Fibroblast of skin of left quadriceps (primary cell): ENCODE measurements at places on chromosomes 12 and 14.
A peak's percentile ranks its signal among the peaks of the same experiment; 100 is the strongest.

- DNase-seq, result no peak
Observed at GRCh38 chr12:115240251-115240650, 556.3 kb upstream of the TBX3 start.

- no peak for DNase-seq
Observed at GRCh38 chr12:32110417-32110816, 3.8 kb downstream of the BICD1 start.

- no peak for DNase-seq
Observed at GRCh38 chr12:42094277-42094676, 50.4 kb downstream of the GXYLT1 start.

- DNase-seq, result no peak
Observed at GRCh38 chr14:99317231-99318090, 45.5 kb upstream of the BCL11B start.

DNA sequence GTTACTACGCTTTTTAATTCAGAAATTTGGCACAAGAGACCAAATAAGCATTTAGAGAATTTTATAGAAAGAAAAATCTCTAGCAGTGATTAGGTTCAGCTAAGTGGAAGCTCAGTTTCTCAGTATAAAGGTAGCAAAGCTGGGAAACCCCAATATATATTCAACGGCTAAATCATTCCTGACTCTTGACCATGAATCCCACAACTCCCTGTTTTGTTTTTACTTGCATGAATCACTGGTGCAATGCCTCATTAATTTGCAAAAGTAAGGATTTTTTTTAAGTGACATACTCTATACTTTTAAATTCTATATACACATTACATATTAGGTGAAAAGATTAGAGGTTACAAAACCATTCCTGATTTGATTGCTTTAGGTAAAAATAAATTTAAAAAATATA, 74.3 kb upstream of the PLEKHG7 start:
- no peak for DNase-seq

DNA sequence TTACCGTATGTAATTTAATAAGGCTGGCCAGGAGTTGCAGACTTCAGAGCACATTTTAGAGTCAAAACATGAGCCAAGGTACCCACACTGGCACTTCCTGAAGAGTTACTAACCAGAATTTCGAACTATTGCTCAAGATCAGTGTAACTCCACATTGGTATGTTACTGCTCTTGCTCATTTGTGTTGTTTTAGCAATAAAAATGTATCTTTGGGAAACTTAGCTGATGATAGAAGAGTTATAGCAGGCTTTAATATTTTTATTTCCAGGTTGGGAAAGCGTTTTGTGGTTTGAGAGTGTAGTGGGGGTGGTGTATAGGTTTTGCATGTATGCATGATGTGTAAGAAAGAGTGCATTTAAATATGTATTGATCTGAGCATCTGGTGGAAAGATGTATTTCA, 96.6 kb downstream of the SCN8A start:
- DNase-seq, result peak; percentile 95

DNA sequence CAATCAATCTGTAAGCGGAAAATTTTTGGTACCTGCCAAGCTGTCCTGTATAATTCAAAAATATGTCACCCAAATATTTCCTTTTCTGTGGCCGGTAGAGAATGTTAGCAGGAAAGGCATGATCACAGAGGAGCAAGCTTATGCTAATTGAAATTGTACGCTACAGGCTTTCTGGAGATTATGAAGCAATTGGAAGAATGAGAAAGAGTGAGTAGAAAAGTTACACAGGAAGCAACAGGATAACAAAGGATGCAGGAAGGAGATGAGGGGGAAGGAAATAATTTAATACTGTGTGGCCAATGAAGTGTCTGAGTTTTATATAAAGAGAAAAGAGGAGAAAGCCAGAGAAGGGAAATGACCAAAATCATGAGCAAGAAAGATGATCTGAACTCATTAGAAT, 627.2 kb upstream of the STXBP6 start:
- no peak for DNase-seq

- DNase-seq, result no peak
Observed at GRCh38 chr12:4809013-4809448, 88.8 kb downstream of the GALNT8 start.

- no peak for DNase-seq
Observed at GRCh38 chr14:91580876-91581577, 70.9 kb upstream of the PPP4R3A start.

DNA sequence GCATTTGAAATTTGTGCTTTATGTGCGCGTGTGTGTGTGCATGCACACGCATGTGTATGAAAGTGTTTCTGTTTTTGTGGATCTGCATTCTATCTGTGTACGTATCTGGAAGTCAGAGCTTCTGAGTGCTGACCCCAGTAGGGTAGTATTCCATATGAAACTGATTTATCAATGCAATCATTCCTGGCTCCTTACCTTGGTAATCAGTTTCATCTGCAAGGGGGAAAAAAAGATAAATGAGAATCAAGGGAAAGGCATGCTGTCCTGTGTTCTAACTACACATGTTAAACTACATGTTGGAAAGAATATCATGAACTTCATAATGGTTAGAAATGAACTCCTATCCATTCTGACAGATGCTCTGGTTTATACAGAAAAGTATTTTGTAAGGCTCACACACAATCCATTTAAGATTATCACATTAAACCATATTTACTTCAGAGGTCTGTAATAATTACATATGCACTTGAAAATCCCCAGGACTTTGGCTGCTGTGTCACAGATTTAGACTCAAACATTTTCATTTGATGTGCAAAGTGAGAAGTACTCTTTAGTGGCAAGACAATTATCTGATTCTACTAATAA, 276.1 kb upstream of the LMO3 start:
- DNase-seq, result no peak

DNA sequence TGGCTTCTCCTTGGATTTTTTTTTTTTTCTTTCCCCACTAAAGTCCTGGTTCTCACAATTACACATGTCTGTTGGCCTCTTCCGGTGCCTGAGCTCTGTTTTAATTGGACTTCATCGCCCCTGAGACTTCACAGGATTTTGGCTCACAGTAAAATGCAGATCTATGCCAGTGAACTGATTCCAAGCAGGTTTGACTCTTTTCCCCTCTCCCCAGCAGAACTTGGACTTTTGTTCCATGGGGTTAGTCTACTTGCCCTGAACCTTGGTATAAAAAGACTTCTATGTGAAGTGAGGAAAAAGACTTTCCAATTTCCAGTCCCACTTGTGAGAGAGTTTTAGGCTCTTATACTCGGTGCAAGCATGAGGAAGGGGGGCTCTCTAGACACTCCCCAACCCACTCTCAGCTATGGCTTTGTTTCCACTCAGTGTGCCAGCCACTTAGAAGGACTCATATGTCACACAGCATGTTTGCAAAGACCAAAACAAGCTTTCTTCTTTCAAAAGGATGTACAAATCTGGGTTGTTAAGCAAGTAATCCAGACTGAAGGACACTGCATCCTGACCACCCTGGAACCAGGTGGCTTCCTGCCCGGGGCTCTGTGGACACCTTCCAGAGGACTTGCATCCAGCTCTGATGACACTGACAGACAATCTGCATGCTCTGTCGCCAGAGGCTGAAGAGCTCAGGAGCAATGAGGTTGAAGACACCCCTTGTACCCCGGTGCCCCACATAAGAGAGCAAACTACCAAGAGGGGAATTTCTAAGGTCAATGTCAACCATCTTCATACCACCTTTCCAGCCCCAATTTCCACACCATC, 221.9 kb upstream of the EGLN3 start:
- no peak for DNase-seq

- no peak for DNase-seq
Observed at GRCh38 chr14:24542346-24542936, 33.6 kb downstream of the CTSG start.

DNA sequence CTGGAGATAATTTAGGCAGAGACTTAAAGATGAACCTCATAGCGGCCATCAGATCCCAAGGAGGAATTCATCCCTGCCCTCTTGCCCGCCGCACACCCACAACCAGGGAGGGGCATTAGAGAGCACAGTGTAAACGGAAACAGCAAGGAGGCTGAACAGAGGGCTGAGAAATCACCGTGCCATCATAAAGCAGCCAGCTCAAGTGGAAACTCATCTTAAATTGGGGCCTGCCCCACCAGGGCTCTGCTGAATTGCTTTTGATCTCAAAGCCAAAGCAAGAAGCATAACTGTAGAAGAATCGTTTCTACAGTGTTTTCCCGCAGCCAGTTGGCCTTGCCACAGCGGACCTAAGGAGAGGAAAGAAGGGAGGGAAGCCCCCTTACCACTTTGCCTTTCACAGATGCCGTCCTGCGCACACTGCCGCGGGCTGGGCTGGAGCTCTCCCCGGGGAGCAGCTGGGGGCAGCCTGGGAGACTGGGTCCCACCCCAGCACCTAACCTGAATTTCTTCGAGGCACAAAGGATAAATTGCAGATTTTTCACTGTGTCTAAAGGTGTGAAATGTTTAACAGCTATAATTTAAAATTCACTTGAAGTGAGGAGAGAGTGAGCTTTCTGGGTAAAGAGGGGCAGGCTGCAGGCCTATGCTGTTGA, 51.8 kb upstream of the MMP17 start:
- no peak for DNase-seq

DNA sequence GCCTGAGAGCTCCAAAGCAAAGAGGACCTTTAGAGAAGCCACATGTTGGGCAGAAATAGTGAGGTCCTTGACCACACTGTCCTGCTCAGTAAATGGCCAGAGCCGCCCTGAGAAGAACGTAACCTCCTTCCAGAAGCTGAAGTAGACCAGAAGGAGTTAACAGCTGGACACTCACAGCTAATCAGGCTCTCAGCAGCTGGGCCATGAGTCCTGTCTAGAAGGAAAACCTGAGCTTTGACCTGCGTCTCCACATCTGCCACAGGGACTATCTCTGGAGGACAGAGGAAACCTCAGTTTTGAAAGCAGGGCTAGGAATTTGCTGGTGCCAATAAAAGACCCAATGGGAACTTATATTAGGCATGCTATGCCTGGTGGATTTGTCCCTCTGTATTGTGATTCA, 12.3 kb upstream of the DHRS4 start:
- no peak for DNase-seq

DNA sequence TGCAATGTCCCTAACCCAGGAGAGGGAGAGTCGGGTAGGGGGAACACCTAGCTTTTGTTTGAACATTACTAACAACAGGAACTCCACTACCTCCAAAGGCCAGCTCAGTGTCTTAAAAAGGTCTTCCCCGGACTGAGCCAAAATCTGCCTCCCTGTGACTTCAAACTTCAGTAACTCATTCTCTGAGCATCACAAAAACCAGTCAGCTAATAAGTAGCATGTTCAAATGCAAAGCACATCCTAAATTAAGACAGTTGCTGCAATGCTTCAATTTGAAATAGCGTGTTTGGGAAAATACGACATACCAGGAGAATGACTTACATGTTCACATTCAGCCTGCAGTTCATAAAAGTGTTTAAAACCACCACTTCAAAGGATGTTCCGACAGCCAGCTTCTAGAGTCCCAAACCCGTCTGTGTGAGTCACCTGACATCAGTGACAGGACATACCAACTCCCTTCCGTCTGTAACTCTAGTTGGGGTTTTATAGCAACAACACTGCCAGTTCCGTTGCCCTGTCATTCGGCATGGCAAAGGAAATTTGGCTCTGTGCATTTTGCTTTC, 13.0 kb downstream of the ZFP36L1 start:
- DNase-seq, result peak; percentile 83

DNA sequence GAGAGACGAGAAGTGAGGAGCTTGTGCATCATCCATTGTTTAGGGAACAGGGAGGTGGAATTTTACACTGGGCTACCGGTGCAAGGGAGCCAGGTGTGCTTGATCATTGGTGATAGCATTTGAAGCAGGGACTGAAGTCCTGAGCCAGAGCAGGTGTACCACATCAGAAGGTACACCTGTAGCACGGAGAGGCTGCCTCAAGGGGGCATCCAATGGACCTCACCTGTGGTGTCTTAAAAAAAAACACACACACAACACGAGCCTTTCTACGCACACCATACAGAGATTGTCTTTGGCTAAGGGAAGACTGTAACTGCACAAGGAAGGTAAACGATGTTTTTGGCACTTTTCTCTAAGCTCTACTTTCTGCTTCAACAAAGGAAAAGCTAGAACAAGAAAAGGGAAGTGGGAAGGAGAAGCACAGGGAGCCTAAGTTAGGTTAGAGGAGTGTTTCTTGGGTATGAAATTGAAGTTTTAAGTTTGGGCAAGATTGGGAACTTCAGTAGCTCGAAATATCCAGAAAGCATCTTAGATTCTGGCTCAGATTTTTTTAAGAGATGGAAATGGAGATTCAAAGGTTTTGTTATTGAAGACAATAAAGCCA, 334.3 kb upstream of the FBXO33 start:
- DNase-seq, result no peak

DNA sequence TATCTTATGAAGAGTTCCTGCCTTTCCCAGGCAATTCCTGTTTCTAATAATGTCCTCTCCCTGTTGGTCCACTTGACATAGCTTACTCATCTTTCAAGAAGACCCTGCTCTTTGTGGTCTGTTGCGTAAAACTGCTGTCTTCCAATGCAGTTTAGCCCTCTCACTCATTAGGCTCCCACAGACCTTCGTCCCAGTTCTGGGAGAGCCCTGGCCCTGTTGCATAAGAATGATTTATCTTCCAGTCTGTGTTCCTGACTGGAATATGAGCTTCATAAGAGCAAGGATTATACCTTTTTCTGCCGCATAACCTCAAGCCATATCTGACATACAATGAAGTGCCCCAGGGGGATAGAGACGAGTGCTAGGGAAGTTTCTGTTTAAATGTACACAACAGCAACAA, 365.9 kb upstream of the NOVA1 start:
- peak; percentile 32 for DNase-seq

GRCh38 chr14:90487462-90487861, 90.6 kb downstream of the CALM1 start:
- DNase-seq, result no peak

- DNase-seq, result no peak
Observed at GRCh38 chr14:32623300-32624093, 294.4 kb downstream of the AKAP6 start.

DNA sequence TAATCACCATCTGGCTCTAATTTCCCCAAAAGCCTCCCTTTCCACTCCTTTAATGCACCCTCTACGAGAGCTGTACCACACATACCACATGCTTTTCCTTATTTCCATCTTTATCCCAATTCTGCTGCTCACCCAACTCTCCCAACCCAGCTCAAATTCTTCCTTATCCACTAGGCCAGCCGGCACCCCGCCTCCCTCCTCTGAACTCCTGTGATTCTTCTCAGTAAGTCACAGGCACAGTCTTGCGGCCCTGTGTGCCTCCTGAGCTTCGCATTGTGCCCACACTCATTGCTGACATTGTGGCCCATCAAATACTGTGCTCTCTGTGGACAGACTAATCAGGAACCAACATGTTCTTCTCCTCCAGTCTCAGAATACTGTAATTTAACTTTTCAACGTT, 45.4 kb downstream of the APPL2 start:
- DNase-seq, result no peak

GRCh38 chr14:93892923-93893558, 34.1 kb upstream of the FAM181A start:
- DNase-seq, result peak; percentile 22

GRCh38 chr12:28974166-28974565, 174.9 kb upstream of the FAR2 start:
- no peak for DNase-seq

GRCh38 chr12:18629916-18630315, 107.9 kb downstream of the PLCZ1 start:
- DNase-seq, result no peak

GRCh38 chr12:65748332-65748731, 76.0 kb upstream of the HMGA2 start:
- no peak for DNase-seq
